ENCODE measurements at places on chromosomes 5 and 9.

GRCh38 chr9:27856054-27856453, 282.8 kb upstream of the C9orf72 start:
- no peak for DNase-seq

- DNase-seq = no peak
These were observed 7.5 kb upstream of the FAM120AOS start for GRCh38 chr9:93460689-93461413.

GRCh38 chr5:135999406-136000139, 29.2 kb upstream of the TGFBI start:
- DNase-seq = no peak

- no peak for DNase-seq
These were observed 492.6 kb upstream of the BRINP1 start for GRCh38 chr9:119861842-119862241.

DNA sequence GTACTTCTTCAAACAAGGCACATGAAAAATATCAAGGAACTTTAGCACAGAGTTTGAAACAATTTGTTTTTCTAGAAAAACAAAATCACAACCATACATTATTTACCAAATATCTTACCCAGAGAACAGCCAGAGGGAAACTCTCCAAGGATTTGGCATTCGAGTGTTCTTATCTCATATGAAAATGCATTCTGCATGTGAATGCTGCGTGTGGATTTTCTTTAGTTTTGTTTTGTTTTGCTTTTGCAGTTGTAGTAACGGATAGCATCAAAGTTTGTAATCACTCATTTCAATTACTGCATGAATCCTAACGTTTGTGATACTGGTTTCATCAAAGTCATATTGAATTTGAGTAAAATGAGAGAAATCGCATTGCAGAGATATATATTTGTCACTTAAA, 28.0 kb downstream of the ADAMTSL1 start:
- DNase-seq = no peak

DNA sequence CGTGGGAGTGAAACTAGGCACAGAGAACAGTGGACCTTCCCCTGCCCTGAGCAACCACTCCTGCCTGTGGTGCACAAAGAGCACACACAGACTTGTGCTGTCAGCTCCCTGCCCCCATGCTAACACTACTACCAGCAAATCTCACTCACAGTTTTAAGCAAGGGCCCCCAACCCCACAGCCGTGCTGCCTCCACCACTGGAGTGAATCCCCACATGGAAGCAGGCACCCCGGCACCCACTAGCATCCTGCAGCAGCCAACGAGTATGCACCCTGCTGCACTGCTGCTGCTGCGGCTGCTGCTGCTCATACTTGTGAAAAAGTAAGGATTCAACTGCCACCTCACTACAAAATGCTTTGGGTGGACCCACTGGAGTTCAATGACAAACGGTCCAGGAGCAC, 435.5 kb downstream of the SLCO4C1 start:
- DNase-seq = no peak

- no peak for DNase-seq
These were observed 167.9 kb upstream of the FREM1 start for GRCh38 chr9:15077946-15078729.

DNA sequence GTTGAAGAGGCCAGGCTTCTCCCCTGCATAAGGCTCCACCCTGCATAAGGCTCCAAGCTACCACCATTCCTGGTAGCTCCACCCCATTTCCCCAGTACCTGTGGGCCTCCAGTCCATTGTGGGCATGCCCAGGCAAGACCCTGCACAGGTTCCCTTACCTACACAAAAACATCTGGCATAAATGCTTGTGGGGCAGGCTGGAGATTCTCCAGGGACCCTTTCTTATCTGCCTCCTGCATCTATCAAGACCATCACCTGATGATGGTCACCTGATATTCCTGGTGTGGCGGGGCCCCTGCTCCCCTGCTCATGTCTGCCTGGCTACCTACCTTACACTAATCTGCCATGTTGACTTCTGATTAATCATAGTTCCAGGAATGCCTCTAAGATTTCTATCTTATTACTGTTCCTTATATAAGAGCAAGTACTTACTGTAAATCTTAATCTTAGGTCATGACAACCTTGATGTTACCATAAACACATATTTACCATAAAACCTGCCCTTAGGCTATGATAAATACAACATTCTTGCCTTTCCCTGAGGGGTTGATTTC, 41.0 kb downstream of the FGD3 start:
- DNase-seq = no peak

DNA sequence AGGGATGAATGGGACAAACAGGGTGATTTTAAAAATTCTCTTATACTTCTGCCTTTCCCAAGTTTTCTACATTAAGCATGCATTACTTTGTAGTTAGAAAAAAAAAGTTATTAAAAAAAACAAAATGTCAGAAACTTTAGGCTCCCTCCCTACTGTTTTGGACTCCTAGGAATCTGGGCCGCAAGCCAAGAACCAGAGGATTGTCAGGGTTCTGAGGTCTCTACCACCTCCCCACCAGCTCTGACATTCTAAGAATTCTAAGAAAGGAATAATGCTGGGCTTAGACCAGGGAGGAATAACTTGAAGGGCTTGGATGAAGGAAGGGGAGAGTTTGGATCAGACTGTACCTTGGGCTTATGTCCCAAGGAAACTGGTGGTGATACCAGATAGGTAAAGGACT, 1.1 kb upstream of the ARHGEF39 start:
- DNase-seq = no peak

DNA sequence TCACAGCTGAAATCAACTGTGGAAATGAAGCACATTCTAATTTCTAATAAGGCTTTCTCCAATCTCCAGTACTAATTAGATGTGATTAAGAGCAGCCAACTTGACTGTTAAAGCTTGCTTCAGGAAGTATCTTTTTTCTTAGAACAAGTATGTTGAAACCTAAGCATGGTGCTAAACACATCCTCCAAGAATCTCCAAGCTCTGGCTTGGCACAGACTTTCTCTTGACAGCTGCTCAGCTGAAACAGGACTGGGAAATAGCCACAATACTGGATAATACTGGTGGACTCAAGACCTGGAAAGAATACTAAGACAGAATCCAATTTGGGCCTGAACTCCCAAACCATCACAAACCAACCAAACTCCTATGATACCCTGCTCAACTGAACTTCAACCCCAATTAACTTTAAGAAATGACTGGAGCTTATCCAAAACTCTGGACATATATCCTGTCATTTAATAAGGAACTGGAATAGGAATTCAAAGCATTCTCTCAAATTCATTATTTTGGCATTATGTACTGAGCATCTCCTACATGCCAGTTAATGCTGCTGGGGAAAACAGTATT, 16.2 kb downstream of the PRKAA1 start:
- DNase-seq = no peak

DNA sequence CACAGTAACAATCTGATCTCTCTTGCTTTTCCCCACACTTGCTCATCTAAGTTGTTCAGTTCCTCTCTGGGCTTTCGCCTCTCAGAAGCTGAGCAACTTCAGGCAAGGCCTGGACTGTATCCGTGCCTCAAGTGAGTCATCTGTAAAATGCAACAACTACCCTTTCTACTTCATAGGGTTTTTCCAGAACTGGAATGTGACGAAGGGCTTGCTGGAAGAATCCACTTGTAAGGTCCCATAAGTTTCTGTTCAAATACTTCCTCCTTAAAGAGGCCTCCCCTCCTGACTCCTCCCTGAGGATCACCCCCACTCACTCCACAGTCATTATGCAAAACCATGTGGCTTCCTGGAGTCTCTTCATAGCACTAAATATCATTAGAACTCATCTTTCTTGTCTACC, 17.5 kb upstream of the INSYN2B start:
- DNase-seq = no peak

- DNase-seq = peak; percentile 38
These were observed 30.5 kb downstream of the TLR4 start for GRCh38 chr9:117734523-117735314.

DNA sequence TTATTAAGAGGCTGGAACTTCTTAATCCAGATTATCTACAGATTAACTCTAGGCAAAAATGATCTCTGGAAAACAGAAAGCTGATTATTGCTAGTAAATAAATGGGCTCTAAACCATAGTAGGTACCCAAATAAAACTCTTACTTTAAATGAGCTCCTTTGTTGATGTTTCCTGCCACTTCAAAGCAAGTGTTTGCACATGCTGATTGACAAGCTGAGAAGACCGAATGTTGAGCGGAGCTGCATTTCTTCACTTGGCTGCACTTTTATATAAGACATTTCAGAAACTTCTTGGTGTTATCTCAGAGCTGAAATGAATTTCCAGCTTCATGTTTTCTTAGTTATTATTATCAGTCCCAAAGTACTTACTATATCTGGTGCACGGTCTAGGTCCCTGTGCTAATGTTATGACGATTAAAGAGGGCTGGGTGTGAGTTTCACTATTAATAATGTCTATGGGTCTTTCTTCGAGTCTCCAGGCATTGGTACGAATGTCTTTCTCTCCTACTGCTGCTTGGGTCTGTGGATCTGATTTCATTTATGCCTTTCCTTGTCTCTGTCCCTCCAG, 58.6 kb upstream of the CTXN3 start:
- no peak for DNase-seq

DNA sequence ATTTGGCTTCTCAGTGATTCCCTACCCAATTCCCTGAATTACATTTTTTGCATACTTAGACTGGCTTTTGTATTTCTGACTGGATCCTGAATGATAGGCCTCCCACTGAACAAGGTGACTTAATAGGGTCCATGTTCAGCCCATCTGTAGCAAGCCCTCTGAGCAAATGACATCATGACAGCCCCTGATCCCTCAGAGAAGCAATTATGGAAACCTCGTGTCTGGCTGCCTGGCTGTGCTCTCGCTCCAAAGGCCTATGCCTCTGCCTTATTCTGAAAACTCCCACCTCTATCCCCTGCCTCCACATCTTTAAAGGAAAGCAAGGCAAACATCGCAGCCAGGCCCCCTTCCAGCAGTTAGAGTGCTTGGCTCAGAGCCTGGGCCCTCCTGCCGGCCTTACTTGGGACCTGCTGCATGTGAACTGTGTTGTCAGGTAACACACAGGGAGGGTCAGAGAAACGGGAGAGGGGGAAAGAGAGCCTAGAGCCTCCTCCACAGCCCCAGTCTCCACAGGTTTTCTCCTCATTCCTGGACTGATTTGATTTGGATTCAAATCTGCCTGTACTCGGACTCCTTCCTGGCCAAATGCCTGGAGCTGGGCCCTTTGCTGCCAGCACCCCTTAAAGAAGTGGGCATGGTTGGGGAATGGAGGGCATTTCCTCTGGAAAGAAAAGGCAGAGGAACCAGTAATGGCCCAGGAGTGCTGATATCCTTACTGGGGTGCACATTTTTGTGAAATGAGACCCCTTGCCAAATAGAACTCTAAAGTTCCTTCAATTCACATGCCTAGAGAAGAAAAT, 3.8 kb downstream of the DCANP1 start:
- no peak for DNase-seq

DNA sequence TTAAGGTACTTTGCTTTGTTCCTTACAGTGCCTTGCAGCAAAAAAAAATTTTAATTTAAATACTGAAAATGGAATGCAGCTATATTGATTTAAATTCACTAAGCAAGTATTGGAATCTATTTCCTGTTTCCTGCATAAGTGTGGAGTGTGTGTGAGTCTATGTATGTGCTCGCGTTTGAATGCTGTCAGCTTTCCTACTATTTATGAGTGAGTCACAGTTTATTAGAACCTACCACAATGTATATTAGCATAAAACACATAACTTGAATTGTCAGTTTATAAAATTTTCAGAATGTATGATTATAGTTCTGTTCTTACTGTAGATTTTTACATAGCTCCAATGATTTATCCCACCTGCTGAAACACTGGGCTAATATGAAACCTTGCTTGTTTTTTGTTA, 302.1 kb downstream of the NR2F1-AS1 start:
- no peak for DNase-seq

GRCh38 chr9:100167176-100167575, 68.1 kb downstream of the INVS start:
- DNase-seq = no peak

DNA sequence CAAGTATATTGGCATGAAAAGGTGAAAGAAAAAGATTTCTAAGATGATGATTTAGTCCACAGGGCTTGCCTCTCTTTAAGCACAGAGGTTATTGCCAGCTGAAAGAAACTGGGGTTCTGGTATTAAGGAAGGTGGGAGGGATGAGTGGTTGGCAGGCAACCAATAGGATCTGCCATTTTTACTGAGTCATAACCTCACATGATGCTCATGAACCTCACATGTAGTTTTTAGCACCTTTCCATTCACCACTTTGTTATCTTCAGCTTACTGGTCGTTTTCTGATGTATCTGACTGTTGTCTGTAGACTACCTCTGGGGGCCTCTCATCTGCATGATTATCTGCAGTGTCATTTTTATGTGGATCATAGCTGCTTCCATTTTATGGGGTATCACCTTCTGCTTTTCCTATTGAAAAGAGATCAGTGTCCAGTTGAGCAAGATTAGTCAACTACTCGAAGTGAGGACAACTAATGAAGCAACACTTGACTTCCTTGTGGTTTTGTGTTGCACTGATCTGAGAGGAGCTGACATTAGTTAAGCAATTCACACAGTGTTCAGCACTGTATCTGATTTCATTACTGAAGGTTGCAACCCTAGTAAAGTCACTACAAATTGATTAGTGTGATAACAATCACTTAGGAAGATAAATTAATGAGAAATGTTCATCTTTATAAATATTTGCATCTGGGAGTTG, 186.3 kb downstream of the SGCD start:
- DNase-seq = no peak

- DNase-seq = no peak
These were observed 2.0 kb upstream of the MEIKIN start for GRCh38 chr5:131947445-131947844.

GRCh38 chr5:120684213-120684612, 220.1 kb downstream of the PRR16 start:
- DNase-seq = no peak

DNA sequence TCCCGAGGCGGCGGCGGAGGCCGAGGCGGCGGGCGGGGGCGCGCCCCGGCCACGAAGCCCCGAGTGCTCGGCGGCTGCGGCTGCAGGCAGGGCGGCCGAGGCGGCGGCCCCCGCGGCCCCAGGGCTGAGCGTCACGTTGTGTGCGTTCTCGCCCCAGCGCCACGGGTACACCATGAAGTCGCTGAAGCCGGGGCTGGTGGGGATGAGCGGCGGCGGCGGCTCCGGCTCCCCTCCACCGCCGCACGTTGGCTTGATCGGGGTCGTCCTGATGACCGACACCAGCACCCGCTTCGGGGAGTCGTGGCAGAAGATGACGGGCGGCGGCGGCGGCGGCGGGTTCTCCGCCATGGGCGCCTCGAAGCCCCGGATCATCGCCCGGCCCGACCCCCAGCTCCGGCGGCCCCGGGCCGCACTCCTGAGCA, 498 bp downstream of the ZNF367 start:
- no peak for DNase-seq

GRCh38 chr9:27404661-27405060, 107.7 kb upstream of the EQTN start:
- DNase-seq = no peak

DNA sequence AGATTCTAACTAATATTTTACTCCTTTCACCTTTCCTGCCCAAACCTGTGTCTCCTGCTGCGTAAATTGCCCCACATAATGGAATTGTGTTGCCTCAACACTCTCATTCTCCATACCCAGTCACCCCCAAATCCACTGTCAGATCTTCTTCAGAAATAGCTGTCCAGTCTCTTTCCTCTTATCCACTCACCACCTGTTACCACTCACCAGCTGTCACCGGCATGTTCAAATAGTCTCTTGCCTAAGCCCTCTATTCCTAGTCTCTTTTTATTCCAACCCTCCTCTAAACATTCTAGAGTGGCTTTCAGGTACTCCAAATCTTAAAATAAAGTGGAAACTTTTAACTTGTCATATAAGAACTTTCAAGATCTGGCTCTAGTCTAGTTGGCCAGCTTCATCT, 262.0 kb upstream of the FBXL7 start:
- DNase-seq = no peak

Measured in foreskin melanocyte (primary cell).